ENCODE measurements at places on chromosomes 2 and 18.

DNA sequence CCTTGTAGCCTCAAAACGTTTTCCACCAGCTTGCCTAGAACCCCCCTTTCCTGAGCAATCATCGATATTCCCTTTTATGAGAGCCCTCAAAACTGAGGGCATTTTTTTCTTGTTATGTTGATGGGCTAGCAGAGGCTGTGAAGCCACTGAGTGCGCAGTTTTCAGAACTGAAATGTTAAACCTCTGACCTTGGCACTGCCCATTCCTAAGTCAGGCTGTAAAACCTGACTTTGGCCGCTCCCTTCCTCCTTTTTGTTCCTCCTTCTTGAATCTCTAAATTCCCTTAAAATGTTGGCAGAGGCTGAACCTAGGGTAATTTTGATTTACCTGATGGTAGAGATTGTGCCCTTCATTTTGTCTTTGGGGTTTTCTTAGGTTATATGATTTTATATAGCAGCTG, 334.2 kb downstream of the KIAA1328 start:
- no peak for DNase-seq

DNA sequence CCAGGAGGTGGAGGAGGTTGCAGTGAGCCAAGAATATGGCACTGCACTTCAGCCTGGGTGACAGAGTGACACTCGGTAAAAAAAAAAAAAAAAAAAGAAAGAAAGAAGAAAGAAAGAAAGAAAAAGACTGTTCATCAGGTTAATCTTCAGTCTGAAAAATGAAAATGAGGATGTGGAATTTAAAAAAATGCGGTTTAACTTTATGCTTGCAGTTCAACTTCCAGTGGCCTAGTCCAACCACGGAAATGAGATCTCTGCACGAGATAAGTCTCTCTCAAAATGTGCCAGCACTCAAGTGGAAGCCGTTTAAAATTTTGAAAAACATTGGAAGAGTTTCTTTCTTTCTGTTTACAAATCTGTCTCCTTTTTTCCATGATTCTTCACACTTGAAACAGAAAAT, 112.1 kb downstream of the DOCK10 start:
- DNase-seq = no peak

DNA sequence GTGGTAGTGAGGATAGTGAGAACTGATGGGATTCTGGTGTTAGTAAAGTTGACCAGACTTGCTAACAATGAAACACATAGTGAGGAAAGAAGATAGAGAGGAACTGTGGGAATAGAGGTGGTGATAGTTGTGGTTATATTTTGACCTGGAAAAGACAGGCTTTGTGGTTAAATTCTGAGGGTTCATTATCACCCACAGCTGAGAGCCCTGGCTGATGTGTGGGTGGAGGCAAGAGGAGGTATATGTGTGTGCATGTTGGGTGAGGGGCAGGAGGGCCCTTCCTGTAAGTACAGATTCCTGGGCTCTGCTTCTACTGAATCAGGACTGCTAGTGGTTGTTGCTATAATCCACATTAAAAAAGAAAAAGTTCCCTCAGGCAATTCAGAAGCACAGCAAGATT, 26.2 kb upstream of the TMEM163 start:
- no peak for DNase-seq

GRCh38 chr2:12605366-12605765, 111.4 kb upstream of the TRIB2 start:
- DNase-seq = no peak

DNA sequence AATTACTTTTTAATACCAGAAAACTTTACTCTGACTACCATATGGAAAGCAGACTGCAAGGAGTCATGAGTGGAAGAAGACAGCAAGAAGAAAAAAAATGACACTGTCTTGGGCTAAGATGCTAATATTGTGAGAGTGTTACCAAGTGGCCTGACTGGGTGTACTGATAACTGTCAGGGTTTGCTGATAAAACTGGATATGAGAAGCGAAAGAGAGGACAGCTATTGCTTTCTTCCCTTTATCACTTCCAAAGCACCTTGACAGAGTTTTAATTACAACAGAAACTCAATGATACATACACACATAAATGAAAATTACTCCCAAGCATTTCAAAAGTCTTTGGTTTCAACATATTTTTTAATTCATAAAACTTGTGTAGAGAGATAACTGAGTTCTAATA, 368.5 kb downstream of the ZEB2 start:
- no peak for DNase-seq

GRCh38 chr2:7063789-7064188, 146.6 kb downstream of the RNF144A start:
- no peak for DNase-seq

DNA sequence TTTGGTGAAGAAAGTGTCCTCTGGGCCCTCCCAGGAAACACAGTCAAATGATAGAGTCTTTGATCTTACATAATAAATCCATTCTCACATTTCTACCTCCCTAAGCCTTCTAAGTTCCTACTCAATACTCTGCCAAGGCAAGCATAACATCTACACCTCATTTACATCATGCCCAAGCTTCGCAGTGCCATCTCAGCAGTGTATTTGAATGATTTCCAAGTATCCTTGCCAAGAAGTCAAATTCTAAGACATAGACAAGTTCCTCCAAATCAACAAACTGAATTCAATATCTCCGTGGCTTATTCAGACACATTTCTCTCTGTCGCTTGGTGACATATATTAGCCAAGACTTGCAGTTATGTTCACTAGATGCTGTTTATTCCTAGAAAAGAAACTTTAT, 8.1 kb upstream of the MLPH start:
- DNase-seq = no peak

- peak; percentile 38 for DNase-seq
These were observed 1.4 kb upstream of the LAPTM4A start for GRCh38 chr2:20052861-20053281.

DNA sequence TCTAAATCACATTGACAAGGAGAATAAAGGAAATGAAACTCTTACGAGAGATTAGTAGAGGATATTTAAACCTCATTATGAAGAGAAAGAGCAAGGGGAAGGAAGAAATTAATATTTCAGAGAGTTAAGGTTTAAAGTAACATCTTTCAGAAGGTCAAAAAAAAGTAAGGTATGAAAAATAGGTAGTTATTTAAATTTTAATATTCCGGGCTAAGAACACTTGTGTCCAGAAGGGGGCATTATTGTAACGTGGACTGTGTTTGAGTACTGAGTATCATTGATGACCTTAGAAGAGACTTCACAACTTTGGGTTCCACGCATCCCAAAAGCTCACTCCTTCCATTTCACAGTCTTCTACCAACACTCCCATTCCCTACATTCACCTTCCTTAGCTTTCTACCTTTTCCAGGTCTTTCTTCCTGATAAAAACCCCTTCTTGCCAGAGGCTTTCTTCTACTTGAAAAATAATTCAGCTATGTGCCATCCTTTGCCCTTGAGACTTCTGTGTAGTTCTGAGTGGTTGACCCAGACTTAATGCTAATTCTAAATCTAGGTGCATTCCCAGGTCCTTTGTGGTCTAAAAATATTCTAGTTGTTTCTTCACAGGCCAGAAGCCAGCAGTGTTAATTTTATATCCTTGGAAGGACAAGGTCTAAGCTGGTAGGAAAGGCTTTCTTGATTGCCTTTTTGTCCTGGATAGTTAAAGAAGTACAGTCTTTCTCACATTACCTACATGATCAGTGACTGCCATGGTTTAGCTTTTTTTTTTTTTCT, 16.5 kb downstream of the DYNC1I2 start:
- no peak for DNase-seq

DNA sequence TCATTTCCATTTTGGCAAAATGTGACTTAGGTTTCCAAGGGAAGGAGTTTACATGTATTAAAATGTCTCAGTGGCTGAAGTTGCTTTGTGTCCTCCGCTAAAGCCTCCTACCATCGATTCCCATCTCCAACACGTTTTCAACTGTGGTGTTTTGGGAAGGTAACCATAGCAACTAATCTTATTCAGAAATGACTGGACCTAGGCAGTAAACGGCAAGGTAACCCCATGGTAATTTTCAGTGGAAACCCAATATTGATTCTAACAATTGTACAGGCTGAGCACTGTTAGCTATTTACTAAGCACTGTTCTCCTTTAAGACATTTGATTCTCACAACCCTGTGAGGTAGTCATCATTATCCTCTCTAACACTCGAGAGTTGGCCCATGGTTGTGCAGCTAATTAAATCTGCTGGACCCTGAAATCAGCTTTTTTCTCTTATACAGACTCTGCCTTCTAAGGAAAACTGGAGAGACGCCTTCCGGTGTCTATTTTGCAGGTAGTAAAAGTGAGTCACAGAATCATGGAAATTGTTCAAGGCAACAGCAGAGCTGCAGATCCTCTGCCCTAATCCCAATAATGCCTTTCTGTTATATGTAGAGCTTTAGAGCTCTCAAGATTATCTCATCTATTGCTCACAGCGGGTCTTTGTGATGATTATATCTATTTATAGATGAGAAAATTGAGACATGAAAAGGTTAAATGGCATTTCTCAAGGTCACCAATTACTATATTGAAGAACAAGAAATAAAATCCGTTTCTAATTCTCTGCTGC, 36.2 kb downstream of the FASTKD2 start:
- DNase-seq = no peak

- DNase-seq = no peak
These were observed 1.2 kb downstream of the RAPH1 start for GRCh38 chr2:203533676-203534591.

- DNase-seq = peak; percentile 64
These were observed 8.6 kb upstream of the ACYP2 start for GRCh38 chr2:54106631-54107454.

- no peak for DNase-seq
These were observed 101.3 kb downstream of the INHBB start for GRCh38 chr2:120447127-120447785.

GRCh38 chr2:197191940-197192322, 118.6 kb downstream of the ANKRD44 start:
- DNase-seq = no peak

GRCh38 chr2:236612737-236613136, 43.1 kb downstream of the ACKR3 start:
- no peak for DNase-seq

GRCh38 chr2:47152803-47153202, 2.3 kb downstream of the STPG4 start:
- no peak for DNase-seq

GRCh38 chr2:239444626-239445577, 44.1 kb upstream of the HDAC4 start:
- peak; percentile 82 for DNase-seq

DNA sequence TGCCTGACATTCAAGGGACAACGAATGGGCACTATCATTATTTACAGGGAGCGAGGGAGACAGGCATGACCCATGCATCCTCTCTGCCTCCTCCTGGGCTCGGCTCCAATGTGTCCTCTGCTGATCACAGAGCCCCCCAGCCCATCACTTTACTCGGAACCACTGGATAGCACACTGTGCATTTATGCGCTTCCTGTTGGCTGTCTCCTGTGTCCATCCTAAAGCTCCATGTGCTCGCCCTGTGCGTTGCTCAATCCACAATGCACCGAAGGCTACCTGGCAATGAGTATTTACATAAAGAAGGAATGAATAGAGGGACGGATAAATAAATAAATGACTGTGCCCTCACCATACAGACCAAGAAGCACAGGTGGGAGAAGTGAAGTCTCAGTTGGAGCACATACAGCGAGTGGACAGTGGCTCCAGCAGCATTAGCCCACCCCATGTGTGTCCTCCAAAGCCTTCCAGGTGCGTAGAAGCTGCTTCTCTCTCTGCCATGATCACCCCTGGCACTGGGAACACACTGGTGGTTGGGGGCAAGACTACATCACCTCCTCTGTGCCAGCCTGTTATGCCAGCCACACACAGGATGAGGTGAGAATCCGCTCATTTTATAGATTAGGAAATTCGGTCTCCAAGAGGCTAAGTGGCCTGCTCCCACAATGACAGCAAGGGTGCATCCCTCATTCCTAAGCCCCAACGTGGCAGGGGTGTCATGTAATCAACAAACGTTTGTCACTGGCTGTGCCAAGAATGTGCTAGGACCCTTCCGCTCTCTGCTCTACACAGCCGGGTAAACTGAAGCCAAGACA, 2.3 kb upstream of the GDF7 start:
- DNase-seq = no peak

GRCh38 chr2:127170021-127170420, 50.1 kb downstream of the CYP27C1 start:
- DNase-seq = no peak

- no peak for DNase-seq
These were observed 68.5 kb upstream of the NFU1 start for GRCh38 chr2:69505710-69506109.

GRCh38 chr2:161943011-161943410, 131.0 kb downstream of the DPP4 start:
- DNase-seq = no peak

DNA sequence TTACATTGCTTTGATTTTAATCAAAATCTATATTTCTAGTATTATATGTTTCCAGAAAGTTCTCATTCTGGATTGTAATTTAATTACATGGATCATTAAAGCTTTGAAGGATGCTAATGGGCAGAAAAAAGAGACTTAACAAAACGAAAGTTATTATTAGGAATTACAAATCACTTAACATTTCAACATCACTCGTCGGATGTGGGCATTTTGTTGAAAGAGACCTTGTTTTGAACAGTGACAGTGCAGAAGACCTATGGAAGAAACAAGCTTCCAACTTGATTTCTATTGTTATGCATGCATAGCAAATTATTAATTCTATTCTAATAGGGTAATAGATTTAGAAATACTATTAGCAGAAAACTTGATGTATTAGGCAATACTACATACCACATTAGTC, 31.4 kb upstream of the DARS1 start:
- DNase-seq = no peak

DNA sequence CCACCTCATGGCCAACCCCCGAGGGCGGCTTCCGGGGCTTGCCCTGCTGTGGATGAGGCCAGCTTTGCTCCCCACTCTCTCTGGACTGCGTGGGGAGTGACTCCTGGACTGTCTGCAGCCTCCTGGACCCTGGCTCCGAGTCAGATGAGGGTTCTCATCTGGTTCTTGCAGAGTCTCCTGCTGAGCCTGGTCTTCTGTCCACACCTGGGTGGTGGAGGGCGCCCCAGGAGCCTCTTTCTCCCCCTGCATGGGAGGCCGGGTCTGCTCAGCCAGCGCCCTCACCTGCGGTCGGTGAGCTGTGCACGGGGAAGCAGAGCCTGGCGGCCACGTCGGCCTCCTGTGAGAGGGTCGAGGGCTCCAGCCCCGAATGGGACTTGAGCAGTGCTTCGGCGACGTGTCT, 78.3 kb downstream of the RTP5 start:
- DNase-seq = no peak

DNA sequence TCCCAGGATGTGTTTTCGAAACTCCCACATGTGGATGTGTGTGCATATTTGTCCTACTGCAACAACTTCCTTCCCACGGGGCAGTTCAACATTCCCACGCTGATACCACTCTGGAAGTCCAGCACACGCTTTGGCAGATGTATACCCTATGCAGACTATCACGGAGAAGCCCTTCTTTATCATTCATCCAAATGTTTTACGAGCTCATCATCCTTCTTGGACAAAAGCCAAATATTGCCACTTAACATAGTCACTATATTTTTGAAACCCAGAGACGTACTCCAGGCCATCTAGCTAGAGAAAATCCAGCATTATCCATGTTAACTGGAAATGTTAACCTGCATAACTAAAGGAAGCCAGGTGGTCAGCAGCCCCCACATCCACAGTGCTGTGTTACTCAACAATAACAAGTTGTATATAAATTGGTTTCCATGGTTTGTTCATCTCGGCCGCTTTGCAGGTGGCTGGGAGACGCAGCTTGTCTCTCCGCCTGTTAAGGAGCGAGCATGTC, 131.5 kb downstream of the ZNF532 start:
- no peak for DNase-seq

Measured in dorsolateral prefrontal cortex (tissue), 122 donors.